ENCODE measurements at places on chromosomes 12 and 14.
A peak's percentile ranks its signal among the peaks of the same experiment; 100 is the strongest.

GRCh38 chr12:14211947-14212387 is 153.5 kb upstream of the ATF7IP start:
- no peak for DNase-seq

DNA sequence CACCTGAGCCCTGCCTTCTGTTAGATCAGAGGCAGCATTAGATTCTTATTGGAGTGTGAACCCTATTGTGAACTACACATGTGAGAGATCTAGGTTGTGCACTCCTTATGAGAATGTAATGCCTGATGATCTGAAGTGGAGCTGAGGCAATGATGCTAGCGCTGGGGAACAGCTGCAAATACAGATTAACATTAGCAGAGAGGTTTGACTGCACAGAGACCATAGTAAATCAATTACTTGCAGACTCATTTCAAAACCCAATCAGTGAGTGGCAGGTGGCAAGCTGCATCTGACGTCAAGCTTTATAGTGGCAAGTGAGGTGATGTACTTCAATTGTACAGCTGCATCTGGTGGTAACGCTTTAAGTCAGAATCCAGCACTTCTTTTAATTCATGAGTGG is 141.6 kb downstream of the GPHN start:
- DNase-seq, result no peak

DNA sequence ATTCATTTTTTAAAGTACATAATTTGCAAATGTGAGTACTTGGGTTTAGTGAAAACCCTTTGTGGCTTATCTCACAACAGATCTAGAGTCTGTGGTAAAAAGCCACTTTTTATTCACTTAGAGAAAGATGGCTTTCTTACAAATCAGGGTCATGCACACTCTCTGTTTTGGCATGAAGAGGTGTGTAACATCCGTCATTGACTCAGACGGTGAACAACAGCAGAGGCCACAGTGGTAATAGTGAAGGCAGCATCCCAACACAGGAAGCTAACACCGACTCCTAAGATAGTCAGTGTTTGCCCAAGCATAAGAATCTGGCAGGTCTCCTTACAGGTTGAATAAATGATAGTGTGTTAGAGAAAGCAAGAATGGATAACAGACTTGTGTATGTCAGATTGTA is 593.0 kb downstream of the SOX5 start:
- DNase-seq, result no peak

DNA sequence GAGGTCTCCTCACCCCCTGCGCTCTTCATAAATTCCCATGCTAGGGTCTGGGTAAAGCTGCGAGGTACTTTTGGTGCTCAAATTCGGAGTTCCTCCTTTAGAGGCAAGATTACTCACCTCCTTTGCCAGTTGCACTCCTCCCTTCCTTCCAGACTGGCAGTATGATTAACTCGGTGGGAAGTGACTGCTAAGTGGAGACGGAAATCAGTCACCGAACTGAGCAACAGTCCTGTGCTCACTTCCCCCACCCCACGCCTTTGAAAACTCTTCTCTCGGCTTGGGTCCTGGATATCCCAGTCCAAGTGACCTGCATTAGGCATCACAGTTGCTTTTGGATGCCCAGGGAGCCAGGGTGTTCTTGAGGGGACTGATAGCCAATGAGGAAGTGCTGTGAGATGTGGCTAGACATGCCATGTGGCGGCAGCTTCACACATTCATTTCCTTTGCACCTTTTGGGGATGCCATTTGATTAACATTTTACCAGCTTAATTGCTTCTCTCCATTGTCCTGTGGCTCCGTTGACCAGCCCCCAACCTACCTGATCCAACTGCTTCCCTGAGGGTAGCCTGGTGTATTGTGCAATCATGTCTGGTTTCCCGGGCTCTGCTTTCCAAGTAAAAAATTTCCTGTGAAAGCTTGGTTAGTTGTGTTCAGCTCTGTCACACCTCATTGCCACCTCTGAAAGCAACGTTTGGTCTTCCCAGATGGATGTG is 840 bp downstream of the PNP start:
- peak; percentile 37 for DNase-seq

Measured in stimulated activated CD8-positive, alpha-beta memory T cell treated with anti-CD3 and anti-CD28 coated beads, Interleukin-15, amount 100 ng/mL, for 4 hours (primary cell).